ENCODE measurements at places on chromosomes 3 and 15.
A peak's percentile ranks its signal among the peaks of the same experiment; 100 is the strongest.

DNA sequence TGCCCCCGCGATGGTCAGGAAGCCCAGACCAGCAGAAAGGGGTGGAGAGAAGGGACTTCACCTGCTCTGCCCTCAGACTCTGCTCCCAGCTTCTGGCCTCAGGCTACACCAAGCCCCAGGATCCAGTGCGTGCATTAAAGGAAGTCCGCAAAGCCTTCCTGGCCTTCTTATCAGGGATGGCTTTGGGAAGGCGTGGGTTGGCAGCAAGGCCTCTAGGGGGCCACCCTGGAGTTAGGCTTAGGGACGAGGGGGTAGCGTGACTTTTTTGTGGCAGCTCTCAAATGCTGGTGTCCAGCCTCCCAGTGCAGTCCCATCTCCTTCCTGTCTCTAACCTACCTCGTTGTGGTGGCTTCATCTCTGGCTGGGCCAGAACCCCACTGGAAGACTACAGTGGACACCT lies 18.9 kb upstream of the RPL29 start:
- no peak for DNase-seq

DNA sequence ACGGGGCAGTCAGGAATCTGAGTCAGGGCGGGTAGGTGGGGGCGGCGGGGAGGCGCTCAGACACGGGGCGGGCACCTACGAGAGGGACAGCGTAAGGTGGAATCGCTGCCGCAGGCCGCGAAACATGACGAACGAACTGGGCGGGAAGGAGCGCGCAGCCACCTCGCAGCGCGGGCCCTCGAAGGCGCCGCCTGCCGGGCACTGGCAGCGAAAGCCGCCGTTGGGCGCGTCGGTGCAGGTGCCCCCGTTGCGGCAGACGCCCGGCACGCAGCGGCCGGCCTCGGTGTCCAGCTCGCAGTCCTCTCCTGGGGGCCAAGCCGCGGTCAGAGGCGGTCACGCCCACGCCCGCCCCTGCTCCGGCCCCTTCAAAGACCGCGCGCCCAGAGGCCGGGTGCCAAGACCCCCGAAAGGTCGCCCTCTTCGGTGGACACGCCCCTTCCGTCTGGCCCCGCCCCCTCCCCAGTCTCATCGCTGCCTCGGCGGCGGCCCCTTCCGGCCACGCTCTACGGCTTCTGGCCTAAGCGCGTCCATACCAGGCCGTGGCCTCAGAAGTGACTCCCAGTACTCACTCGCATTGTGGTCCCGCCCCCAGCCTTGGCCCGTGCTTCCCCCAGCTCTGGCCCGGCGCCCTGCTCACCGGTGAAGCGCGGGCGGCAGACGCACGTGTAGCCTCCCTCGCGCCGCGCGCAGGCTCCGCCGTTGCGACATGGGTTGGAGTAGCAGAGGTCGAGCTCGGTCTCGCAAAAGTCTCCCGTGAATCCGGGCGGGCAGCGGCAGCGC lies 6.4 kb downstream of the CELSR3 start:
- DNase-seq: no peak

DNA sequence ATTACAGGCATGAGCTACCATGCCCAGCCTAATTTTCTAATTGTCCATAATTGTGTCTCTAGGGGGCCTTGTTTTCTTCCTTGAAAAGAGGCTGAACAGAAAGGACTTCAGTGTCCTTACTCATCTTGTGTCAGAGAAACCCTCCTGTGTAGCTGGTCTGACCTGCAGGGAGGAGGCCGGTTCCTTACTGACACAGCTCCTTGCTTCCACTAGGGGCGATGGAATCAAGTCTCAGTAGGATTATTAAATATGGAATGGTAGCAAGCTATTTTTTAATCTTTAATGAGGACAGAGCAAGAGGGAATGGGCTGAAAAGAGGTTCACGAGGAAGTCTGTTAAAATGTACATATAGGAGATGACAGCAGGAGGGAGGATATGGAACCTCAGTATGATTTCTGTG lies 8.6 kb downstream of the LPCAT4 start:
- DNase-seq: peak; percentile 69

DNA sequence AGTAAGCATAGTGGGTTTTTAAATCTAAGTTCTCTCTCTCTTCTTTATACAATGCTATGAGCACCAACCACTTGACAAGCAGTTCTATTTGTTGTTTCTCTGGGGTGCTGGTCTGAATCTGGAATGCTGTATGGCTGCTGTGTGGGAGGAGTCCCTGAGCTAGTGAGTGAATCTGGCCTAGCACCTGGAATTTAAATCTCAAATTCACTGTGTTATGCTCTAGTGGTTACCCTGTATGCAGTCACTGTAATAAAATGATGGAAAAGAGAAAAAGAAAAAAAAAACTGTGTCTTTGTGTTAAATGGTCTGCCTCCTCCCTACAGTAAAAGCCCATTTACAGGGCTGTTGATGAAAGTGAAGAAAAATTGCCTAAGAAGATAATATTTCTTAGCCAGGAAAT lies 155.0 kb downstream of the ATP8B4 start:
- no peak for DNase-seq

- DNase-seq: no peak
Observed at GRCh38 chr3:162540421-162540820, 1043.8 kb downstream of the OTOL1 start.

DNA sequence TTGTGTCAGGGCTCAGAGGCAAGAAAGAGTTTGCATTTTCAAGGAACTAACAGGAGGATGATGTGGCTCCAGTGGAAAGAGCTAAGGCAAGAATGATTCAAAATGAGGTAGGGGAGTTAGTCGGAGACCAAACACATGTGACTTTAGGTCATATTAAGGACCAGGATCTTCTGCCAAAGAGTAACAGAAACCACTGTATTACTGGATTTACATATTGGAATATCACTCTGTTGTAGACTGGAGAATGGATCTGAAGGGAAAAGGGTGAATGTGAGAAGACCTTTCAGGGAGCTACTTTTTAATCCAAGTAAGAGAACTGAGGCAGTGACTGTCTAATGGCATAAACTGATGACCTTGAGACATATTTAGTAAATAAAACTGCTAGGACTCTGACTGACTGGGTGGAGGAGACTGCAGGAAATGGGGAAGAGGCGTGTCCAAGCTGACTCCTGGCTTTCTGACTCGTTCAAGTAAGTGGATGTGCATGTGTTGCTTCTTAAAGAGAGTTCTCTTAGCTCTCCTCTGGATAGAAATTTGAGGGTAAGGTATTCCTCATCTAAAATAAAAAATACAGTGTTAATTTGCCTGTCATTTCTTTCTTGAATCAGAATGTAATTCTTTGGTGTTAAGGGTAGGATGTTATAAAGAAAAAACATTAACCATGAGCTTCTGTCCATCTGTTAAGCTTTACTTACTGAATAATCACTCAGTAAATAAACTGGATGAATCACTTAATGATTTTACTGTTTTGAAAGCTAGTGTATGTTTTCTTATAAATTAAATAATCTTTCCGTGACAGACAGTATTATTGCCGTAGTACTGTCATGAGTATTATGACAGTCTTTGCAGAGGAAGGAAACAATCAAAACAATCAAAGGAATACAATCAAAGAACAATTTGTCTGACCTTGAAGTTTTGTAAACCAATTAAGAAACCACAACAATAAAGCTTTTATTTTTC lies 58.3 kb upstream of the CFAP20DC start:
- peak; percentile 31 for DNase-seq

DNA sequence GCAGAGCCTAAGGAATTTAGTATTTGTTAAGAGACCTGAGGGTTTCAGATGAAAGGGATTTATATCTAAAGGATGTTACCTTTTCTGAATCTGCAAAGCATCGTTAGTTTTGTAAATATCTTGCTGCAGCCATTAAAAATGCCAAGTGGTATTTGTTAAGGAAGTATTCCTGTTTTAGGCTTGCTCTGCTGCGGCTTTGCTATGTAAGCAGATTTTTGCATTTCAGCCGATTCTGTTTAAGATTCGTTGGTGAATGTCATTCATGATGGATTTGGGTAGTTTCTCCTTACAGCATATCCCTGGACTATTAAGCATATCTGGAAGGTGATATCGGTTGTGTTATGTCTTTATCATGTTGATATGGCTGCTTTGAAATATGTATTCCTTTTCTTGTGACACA lies 1.0 kb downstream of the USP8 start:
- DNase-seq: peak; percentile 24

- DNase-seq: no peak
Observed at GRCh38 chr3:127611251-127611650, 13.0 kb downstream of the MCM2 start.

GRCh38 chr15:35305946-35306345 lies 220.9 kb upstream of the NANOGP8 start:
- peak; percentile 55 for DNase-seq

- no peak for DNase-seq
Observed at GRCh38 chr3:48617559-48617958, 4.0 kb downstream of the TMEM89 start.

- DNase-seq: no peak
Observed at GRCh38 chr3:176696816-176697215, 500.5 kb downstream of the TBL1XR1 start.

GRCh38 chr3:138688871-138689299 lies 80.3 kb downstream of the FAIM start:
- no peak for DNase-seq

GRCh38 chr3:166897811-166898210 lies 482.3 kb downstream of the ZBBX start:
- no peak for DNase-seq

DNA sequence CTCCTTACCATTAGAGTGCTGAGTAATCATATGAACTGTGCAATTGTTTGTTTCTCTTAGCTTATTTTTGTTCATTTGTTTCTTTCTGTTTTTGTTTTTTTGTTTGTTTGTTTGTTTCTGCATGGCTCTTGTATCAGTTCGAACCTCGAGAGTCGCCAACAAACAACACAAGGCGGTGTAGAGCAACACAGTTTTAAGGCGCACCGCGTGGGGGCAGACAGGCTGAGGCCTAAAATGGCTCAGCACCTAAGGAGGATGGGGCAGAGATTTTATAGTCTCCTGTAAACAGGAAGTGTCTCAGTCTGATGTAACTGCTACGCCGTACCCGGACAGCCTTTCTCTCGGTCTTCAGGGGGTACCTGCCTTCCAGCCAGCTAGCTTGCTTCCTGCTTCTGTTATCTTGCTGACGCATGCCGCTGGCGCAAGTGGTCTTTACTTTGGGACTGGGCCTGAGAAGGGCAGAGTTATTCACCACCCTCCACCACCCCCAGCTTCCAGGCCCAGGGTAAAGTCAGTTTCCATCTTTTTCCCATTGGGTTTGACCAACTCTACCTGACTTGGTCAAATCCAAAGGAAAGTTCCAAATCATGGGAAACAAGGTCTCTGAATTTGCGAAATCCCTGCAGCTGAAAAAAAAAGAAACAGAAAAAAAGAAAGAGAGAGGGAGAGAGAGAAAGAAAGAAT lies 25.8 kb upstream of the MFGE8 start:
- DNase-seq: no peak

GRCh38 chr3:126432361-126433104 lies 37.8 kb downstream of the CFAP100 start:
- no peak for DNase-seq

DNA sequence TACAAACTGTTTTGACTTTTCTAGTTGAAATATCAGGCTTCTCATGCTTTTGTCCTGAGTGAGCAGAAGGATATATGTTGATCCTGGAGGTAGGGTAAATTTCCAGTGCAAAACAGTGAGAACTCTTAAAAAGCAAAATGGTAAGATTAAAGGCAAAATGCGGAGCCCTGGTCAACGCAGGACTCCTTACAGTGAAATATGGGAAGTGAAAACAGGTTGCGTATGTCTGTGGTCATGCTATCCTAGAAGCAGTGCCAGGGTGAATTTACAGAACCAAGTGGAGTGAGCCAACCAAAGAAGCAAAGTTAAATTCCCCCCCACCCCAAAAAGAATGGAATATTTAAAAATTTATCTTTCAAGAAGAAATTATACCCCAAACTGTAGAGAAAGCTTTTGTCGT lies 256.4 kb downstream of the NR2F2 start:
- no peak for DNase-seq

DNA sequence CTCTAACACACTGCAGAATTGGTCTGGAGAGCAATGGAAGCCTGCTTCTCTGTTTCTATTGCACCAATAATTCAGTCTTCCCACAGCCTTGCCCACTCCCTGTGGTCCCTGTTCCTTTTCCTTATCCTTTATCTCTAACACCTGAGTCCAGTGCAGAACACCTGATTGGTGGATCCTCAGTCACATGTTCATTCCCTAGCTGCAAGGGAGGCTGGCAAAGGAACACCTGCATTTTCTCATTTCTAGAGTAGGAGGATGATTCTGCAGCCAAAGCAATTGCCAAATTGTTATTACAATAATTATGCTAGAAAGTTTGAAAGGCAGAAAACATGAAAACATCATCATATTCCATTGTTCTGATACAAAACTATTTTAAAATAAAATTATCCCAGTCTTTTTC lies 83.8 kb upstream of the SAMMSON start:
- no peak for DNase-seq

GRCh38 chr3:152267831-152268554 lies 736 bp upstream of the MBNL1 start:
- no peak for DNase-seq

DNA sequence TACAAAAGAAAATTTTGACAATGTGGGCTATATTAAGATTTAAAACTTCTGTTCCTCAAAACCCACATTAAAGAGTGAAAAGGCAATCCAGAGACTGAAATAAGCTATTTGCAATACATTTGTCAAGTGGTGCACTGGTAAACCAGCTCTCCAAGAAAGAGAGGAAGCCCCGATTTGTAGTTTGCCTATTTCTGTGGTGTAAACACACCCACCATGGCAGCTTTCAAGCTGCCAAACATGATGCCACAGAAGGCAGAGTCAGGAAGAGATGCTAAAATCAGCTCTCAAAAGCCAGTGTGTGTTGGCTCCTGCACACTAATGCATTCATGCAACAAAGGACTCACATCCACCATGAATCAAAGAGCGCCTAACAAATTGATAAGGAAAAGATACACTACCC lies 17.5 kb downstream of the RFTN1 start:
- DNase-seq: no peak

GRCh38 chr3:177835008-177835407 lies 637.7 kb upstream of the TBL1XR1 start:
- DNase-seq: peak; percentile 58

DNA sequence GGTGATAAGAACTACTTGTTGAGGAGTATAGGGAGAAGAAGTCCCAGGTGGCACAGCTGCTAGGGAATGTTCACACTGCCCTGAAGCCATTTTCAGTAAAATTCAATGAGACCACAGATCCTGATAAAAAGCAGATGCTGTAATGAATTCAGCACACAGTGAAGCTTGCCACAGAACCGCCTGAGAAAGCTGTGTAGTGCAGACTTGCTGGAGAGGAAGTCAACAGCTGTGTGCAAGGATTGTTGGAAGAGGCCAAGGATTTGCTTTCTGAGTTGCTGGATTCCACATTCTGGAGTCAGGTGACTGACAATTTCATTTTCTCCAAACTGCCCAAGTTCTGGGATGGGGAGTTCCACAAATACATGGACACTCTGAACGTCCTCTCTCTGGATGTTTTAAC lies 70.9 kb downstream of the ANP32A start:
- no peak for DNase-seq

GRCh38 chr3:9397906-9398699 lies 688 bp downstream of the SETD5 start:
- peak; percentile 61 for DNase-seq
